ENCODE measurements at places on chromosomes 5 and 9.

DNA sequence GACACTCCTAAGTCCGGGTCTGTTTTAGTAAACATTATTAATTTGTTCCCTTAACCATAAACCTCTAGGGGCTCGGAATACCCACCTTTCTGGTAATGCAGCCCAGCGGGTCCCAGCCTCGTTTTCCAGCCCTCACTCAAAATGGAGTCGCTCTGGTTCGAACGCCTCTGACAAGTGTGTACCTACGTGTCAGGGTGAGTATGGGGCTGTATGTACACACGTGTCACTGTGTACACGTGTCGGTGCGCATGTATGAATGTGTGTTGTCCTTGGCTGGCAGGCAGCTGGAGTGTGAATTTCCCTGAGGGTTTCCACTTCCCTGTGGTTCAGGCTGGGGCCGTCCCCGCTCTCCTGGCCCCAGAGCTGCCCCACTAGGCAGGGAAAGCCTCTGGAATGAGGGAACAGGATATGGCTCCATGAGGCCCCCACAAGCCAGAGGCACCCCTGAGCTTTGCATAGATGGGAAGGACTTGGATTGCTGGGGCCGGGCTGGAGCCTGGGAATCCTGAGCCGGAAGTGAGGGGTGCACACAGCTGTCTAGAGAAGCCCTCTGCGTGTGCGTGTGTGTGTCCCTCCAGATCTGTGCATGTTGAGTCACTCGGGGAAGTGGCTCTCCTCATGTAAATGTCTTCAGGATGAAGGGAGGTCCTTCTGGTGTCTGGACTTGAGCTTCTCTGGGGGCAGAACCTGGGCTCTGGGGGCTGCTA, 160.8 kb upstream of the IER5L start:
- no peak for DNase-seq

- DNase-seq: no peak
Observed at GRCh38 chr5:63825984-63826383, 136.3 kb downstream of the HTR1A start.

- DNase-seq: no peak
Observed at GRCh38 chr5:56026863-56027300, 32.1 kb upstream of the IL6ST start.

DNA sequence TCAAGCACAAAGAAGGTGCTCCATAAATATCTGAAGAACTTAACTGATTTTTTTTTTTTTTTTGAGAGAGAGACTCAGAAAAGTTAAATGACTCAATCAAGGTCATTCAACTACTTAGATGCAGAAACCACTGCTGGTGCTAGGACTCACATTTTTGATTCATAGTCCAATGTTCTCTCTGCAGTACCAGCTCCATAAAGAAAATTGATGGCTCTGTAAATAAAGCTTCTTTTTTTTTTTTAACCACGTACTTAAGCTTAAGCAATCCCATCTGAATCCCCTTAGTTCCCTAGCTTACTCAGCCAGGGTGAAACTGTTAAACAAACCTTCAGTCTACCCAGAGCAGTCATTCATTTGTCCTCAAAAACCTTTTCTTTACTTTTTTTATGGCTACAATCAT, 657.0 kb upstream of the WWC1 start:
- no peak for DNase-seq

GRCh38 chr5:179411161-179411841, 66.0 kb upstream of the ADAMTS2 start:
- no peak for DNase-seq

DNA sequence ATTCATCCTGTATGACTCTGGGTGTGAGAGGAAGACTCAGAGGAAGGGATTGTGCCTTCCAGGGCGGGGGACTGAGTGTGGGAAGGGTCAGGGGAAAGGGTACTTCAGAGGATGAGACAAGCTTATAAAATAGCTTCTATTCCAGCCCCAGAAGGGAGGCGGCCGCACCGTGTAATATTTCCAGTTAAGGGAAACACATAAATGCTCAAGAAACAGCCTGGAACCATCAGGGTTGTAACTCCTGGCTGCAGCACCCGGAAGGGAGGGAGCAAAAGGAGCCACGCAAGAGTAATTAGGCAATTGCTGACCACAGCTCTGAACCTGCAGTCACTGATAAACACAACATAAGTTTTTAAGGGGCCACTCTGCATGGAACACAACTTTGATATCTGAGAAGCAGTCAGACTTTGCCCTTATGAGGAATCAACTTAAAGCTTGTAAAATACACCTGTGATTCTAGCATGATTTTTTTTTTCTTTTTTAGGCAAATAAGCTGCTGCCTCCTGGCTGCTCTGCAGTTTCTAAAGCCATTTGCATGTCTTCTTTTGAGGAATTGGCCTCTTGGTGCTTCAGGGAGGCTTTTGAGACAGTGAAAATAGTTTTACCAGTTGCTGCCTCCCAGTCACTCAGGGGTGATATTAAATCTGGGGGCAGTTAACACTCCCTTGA, 382.7 kb downstream of the ENC1 start:
- peak; percentile 70 for DNase-seq

DNA sequence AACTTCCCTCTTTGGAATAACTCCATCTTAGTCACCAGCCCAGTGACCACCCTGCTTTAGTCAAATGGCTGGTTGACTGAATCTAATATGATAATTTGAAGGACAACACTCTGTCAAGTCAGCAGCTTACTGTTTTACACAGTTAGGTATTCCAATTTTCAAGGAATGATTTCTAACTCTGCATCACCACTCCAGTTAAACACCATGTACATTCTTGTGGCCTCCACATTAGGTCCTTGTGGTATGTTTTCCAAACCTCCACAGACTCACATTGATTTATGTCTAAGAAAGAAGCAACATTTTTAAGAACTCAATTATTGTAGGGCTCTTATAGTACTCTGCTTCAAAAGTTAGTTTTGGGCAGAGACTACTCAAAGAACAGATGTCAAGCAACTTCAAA, 110.7 kb downstream of the TLE1 start:
- no peak for DNase-seq

DNA sequence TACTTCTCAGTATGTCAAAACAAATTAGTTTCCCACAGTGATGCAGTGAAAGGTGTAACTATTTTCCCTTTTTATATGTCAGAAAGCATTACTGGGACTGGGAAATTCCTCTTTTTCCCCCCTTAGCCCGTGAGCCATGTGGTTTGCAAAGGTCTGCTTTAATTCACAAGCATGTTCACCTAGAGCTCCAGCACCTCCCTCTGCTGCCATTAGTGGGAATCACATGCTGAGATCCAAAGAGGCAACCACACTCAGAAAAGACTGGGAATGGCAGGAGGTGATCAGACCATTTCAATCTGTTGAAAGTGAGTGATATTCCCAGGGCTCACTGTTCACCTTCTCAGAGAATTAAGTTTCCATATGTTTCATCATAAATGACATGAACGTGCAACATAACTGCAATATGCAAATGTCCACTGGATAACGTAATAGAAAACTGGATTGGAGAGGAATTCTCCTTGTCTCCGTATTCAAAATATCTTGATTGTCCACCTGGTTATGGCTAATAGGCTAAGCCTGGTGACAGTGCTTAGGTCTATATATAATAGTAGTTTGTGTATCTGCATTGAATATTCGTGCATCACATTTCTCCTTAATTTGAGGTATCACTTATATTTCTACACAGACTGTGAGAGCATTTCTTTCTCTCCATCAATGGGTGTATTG, 703.5 kb upstream of the WWC1 start:
- DNase-seq: no peak

GRCh38 chr9:78807286-78807685, 510.4 kb downstream of the PSAT1 start:
- DNase-seq: no peak

GRCh38 chr9:129919277-129919676, 84.0 kb downstream of the USP20 start:
- no peak for DNase-seq

DNA sequence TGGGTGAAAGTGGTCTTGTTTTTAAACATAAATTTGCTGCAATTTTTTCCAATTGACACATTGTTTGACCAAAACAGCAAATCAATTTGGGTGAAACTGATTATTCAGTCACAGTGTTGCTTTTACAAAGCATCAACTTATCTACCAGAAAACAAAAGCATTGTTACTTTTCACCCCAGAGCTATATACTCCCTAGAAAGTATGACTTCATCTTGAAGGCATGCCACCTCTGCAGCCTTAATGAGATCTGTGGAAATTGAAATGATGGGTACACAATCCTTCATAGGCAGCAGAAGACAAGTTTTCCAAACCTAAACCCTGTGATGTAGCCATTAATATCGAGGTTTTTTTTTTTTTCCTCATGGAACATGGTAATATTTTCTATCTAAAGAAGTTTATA, 615.9 kb downstream of the CHSY3 start:
- DNase-seq: no peak

DNA sequence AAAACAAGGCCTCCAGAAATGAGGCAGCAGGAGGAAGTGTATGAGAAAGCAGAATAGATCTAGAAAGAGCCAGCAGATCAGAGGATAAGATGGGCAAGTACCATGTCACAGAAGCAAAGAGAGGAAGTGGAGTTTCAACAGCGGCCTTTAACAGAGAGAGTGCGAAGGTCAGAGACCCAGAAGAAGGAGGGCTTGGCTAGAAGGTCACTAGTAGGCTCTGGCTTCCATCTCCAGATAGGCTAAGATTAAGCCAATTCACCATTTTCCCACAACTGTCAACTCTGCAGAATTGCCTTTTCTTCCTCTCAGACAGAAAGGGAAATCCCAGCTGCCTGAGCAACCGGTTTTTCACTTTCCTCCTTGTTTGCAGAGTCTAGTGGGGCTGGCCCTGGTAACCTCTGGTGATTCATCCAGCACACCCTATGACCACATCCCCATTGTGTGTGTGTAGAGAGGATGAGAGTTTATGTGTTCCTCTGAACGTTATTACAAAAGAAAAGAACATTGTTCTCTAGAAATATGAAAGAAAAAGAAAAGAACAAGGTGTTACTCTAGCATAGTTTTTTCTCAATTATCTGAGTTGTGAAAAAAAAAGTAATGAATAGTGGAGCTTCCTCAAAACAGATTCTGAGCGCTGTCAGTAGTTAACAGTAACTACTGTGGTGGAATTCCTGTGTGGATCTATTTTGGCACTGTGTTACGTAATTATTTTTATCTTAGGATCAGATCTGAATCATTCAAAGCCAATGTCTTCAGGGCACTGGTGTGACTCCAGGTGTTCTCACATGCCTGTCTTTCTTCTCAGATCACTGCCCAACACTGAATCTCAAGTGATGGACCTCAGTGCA, 220.4 kb downstream of the ARRDC3 start:
- DNase-seq: no peak

DNA sequence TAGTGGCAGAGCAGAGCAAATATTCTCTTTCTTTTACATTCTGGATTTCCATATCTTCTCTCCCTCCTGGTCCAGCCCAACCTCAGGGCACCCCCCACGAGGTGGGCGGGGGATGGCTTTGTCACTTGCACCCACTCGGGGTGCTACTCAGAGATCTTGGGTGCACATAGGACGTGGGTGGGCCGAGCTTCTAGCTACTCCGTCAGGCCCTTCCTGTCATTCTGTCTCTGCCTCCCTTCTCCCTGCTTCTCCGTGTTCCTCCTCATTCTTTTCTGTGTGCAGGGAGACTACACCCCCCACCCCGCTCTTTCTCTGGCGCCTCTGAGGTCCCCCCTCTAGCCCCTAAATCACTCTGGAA, 19.5 kb downstream of the PCDHGC5 start:
- DNase-seq: peak; percentile 75

- no peak for DNase-seq
Observed at GRCh38 chr5:72505016-72505415, 2.2 kb downstream of the ZNF366 start.

DNA sequence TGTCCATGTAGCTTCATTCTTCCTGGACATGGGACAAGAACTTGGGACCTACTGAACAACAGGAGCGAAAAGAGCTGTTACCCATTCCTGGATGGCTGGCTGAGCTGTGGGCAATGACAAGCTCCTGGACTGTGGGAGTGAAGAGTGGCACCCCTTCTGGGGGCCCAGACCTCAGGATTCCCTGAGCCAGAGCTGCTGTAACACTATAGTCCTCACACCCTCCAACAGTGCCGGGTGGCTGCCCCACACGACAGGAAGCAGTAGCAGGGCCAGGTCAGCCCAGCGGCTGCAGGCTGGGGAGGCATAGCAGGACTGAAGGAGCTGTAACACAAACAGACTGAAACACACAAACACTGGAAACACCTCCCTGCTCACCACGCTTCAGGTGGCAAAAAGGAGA, 169.7 kb upstream of the IRX2 start:
- no peak for DNase-seq

DNA sequence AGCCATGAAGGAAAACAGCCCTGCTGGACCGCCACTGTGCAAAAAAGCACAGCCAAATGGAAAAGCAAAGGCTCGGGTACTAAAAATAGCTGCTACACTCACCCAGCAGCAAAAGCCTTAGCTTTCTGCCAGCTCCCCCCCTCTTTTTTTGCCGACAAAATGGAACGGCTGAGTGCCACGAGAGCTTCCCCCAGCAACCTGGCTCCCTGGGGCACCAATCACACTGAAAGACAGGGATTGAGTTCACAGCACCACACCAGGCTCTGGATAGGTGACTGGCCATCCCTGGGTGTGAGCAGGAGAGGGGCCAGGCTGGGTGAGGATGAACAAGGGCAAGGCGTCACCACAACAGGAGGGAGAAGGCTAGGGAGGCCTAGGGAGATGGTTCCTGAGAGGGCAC, 66.7 kb downstream of the SIL1 start:
- peak; percentile 49 for DNase-seq

GRCh38 chr5:111432883-111433536, 79.3 kb downstream of the STARD4 start:
- no peak for DNase-seq

DNA sequence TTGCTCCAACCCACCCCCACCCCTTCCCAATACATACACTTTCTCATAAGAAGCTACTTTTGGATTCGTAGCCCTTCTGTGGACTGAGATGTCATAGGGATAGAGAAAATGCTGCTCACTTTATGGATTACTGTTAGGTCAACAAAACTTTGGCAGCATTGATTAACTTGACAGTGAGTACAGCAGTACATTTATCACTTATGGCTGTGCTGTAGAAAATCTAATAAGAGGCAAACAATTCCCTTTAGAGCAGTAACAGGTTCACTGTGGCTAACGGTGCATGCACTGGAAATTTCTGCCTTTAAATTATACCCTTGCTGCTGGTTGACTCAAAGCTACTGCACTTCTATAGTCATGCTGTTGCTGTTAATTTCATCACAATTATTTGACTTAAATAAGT, 59.2 kb downstream of the PPIC start:
- no peak for DNase-seq

GRCh38 chr5:131916481-131916880, 29.0 kb downstream of the MEIKIN start:
- no peak for DNase-seq

GRCh38 chr9:135050072-135050990, 37.1 kb upstream of the OLFM1 start:
- DNase-seq: no peak

GRCh38 chr5:178327931-178328711, 95.5 kb upstream of the PHYKPL start:
- DNase-seq: no peak
